ENCODE measurements at places on chromosomes 12 and 14. TPM values are rescaled to one million over a fixed set of nuclear protein-coding genes. Genes with fewer than 3 reads are reported as not detected.

GPR162 gene
- total RNA-seq = 2.1 TPM

DNA sequence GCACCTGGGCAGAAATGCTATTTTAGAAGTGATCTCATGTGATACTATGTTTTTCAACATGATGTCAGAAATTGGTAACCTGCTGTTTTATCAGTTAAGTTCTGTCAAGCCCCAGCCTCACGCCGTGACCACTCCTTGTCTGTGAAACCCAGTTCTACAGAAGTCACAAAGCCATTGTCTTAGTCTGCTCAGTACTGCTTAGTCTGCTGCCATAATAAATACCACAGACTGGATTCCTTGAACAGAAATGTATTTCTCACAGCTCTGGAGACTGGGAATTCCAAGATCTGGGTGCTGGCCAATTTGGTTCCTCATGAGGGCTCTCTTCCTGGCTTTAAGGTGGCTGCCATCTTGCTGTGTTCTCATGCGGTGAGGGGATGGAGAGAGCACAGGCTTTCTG lies 176.9 kb downstream of the PRKCH start:
- H3K4me1 ChIP-seq = no peaks in the 10 kb centered on the region
- no peak overlapping the region for H3K27ac ChIP-seq
- H3K4me3 ChIP-seq = no peak overlapping the region
- no peaks in the 10 kb centered on the region for H3K36me3 ChIP-seq
- H3K27me3 ChIP-seq = no peaks in the 10 kb centered on the region

RNASE4 gene
- 129 TPM for total RNA-seq

GRCh38 chr12:95117178-95117599 lies 43.8 kb upstream of the NR2C1 start:
- H3K27ac ChIP-seq = no peak overlapping the region
- H3K4me1 ChIP-seq = peaks cover 8% of the 10 kb centered on the region
- H3K27me3 ChIP-seq = no peaks in the 10 kb centered on the region
- no peak overlapping the region for H3K4me3 ChIP-seq
- DNase-seq = peak; percentile 52
- H3K36me3 ChIP-seq = no peaks in the 10 kb centered on the region

SOX5 gene
- total RNA-seq = 8.4 TPM

DNA sequence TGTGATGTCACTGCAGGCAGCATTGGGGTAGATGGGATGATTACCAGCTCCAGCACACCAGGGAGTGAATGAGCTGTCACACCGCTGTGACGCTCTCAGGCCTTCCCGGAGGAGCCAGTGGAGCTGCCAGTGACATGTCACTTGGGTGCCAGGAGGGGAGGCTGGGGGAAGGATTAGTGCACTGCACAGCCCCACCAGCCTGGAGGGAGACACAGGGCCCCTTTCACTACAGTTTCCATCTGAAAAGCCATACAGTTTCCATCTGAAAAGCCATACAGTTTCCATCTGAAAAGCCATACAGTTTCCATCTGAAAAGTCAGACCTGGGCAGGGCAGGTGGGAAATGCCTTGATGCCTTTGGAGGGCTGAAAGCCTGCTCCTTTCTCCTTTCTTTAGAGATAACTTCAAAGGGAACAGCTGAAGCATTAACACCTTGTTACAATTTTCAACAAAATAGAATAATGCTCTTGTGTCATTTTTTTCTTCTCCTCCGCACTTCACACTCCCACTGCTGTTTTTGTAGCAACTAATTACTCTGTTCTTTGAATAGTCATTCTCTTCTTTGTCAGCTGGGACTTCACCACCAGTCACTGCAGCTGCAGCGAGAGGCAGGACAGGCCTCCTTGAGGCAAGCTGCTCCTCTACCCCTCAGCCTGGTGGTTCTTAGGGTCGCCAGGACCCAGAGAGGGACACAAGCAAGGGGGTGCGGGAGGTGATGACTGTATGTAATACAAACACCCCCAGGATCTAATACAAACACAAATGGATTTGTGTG lies 256.9 kb upstream of the RGS6 start:
- no peak overlapping the region for H3K27ac ChIP-seq
- H3K4me1 ChIP-seq = no peaks in the 10 kb centered on the region
- no peak for DNase-seq
- H3K36me3 ChIP-seq = no peaks in the 10 kb centered on the region

DNA sequence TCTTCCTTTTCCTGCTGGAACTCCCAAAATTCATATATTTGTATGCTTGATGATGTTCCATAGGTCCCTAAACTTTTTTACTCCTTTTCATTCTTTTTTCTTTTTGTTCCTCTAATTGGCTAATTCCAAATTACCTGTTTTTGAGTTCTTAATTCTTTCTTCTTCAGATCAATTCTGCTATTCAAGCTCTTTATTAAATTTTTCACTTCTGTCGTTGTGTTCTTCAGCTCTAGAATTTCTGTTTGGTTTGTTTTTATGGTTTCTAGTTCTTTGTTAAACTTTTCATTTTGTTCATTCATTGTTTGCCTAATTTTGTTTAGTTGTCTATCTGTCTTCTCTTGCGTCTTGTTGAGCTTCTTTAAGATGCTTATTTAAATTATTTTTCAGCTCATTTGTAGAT lies 154.8 kb downstream of the TPH2 start:
- H3K4me1 ChIP-seq = no peaks in the 10 kb centered on the region
- DNase-seq = no peak
- H3K36me3 ChIP-seq = no peaks in the 10 kb centered on the region
- no peak overlapping the region for H3K4me3 ChIP-seq

KRT82 gene
- not detected for total RNA-seq

- DNase-seq = no peak
- peaks cover 1% of the 10 kb centered on the region for H3K36me3 ChIP-seq
- H3K4me1 ChIP-seq = no peaks in the 10 kb centered on the region
- H3K27me3 ChIP-seq = no peaks in the 10 kb centered on the region
Measured at GRCh38 chr12:64212119-64212746, 9.9 kb downstream of the KICS2 start.

DNA sequence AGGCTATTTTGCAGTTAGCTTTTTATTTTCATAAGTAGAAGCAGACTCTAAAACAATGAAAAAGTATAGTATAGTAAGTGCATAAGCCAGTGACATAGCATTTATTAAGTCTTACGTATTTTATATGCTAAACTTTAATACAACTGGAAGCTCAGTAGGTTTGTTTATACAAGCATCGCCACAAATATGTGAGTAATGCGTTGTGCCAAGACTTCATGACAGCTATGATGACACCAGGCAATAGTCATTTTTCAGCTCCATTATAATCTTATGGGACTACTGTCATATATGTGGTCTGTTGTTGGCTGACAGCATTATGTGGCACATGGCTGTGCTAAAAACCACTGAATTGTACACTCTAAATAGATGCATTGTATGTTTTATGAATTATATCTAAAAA lies 40.3 kb downstream of the SLC38A2 start:
- H3K4me1 ChIP-seq = no peaks in the 10 kb centered on the region
- no peaks in the 10 kb centered on the region for H3K27me3 ChIP-seq
- no peak overlapping the region for H3K4me3 ChIP-seq
- no peaks in the 10 kb centered on the region for H3K36me3 ChIP-seq
- DNase-seq = no peak

TMTC1 gene
- 1.2 TPM for total RNA-seq

RERG gene
- 1.0 TPM for total RNA-seq

DNA sequence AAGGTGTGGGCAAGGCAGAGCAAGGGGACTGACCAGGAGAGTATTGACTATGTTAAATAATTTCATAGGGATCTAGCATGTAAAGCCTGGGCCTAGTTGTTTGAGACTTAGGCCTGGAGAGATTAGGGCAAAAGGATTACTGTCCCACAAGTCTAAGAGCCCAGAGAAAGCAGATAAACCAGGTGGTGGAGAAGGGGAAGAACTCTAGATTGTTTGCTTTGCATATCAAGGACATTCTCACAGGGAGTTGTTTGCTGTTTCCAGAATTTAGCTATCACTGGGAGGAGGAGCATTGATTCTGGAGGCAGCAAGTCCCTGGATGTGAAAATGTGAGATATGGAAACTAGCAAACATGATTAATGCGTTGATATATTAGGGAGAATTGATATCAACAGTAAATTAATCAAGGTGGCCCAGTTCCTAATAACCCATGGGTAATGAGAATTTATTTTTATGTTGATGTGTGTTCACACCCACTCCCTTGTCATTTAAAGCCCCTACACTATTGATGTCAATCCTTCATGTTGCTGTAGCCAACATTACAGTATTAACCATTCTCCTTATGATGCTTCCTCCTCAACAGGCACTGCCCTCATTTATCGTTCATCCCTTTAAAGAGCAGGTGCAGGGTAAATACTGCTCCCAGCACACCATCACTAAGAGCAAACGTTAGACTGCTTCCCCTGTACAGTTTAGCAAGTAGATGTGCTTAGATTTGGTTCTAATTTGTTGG lies 1666.7 kb upstream of the FLRT2 start:
- H3K4me3 ChIP-seq = no peak overlapping the region
- no peak overlapping the region for H3K27ac ChIP-seq
- H3K27me3 ChIP-seq = no peaks in the 10 kb centered on the region
- no peak for DNase-seq

KCNH3 gene
- 0.19 TPM for total RNA-seq

DNA sequence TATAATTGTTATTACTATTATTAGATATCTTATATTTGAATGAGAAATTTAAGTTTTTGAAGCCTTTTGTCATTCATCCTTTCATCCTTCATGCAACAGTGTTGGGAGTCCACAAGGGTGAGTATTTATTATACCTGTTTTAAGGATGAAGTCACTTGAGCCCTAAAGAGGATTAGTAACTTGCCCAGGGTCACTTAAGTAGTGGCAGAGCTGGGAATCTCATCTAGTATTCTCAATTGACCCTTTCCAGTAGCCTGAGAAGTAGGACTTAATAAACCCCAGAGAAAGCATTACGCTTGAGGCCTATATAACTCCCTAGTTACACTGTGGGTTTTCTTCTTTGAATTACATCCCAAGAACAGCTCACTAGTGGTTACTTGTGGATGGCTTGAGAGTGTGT lies 119.8 kb downstream of the SRGAP1 start:
- H3K27ac ChIP-seq = no peak overlapping the region
- no peaks in the 10 kb centered on the region for H3K36me3 ChIP-seq
- H3K4me1 ChIP-seq = no peaks in the 10 kb centered on the region
- H3K27me3 ChIP-seq = no peaks in the 10 kb centered on the region
- DNase-seq = no peak

Data from liver (tissue), 10 donors.